GM12864 (cell line): ENCODE measurements at places on chromosomes 2 and 18.

DNA sequence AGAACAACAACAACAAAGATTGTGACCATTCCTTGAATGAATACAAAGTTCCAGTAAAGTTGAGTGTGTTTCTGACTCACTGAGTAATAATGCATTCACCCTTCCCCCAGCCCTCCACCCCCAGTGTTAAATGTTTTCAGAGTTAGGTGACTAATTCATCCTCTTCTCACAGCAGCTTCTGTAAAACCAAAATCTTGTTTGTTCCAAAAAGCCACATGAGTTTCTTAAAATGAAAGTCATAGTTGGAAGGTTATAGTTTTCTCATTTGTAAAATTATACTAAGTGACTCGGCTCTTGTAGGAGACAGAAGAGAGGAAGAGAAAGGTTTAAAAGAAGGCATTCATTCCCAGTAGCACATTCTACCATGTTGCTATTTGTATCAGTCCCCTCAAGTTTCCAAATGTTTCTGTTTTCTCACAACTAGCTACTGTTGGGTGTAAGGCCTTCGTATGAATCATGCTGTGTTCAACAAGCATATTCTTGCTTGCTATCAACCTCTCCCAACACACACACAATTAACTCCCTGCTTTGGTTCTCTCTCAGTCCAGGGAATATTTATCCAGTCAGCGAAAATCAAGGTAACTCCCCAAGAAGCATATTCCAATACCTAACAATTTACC is 75.3 kb downstream of the MBD2 start:
- peak; percentile 47 for DNase-seq

DNA sequence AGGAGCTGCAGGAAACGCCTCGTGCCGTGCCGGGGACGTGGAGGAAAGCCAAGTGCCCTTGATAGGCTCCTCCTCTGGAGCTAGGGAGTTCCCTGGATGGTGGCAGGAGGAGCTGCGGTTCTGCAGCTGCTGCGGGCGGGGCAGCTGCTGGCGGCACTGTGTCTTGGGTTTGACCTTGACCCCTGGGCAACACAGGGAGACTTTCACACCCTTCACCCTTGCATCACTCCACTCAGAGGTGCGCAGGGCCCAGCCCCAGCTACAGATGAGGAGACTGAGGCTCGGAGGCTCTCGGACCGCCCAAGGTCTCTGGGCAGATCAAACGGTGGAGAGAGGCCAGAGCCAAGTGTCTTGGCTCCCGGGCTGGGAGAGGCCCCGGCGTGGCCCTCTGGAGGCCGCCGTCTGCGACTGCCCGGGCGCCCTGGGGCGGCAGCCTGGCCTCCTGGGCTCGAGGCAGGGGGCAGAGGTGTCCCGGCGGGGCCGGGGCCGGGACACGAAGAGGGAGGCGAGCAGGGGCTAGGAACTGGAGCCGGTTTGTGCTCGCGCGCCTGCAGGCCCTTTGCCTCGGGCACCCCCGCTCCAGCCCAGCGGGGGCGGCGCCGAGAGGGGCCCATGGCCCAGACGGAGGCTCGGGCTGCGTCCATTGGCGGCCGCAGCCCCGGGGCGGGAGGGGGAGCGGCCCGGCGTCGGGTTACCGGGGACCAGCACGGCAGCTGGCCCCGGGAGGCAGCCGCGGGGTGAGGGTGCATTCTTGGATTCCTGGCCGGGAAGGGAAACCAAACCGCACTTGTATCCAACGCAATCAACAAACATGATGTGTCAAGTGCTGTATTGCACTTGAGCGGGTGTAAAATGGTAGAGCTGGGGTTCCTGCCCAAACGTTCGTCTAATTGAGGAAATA is 129.6 kb upstream of the SLC1A4 start:
- no peak for DNase-seq

GRCh38 chr2:19050354-19050753 is 308.1 kb downstream of the OSR1 start:
- no peak for DNase-seq

DNA sequence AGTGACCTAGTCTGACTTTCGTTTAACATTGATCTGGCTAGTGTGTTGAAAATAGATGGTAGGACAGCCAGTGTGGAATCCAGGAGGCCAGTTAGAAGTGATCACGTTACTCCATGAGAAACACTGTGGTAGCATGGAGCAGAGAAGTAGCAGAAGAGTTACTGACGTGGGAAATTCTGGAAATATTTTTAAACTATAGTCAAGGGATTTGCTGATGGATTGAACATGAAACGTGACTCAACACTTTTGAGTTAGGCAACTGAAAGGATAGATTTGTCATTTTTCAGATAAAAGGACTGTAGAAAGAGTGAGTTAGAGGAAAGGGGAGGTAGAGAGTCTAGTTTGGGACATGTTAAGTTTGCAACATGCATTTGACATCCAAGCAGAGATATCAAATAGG is 130.4 kb downstream of the IRS1 start:
- DNase-seq = no peak

GRCh38 chr18:77095391-77096371 is 36.9 kb downstream of the MBP start:
- DNase-seq = no peak
